ENCODE measurements at places on chromosomes 6 and 20.

- H3K4me3 ChIP-seq = no peak overlapping the region
- H3K27me3 ChIP-seq = no peaks in the 10 kb centered on the region
- H3K27ac ChIP-seq = no peak overlapping the region
- H3K4me1 ChIP-seq = no peaks in the 10 kb centered on the region
- no peaks in the 10 kb centered on the region for H3K36me3 ChIP-seq
- DNase-seq = no peak
Observed at GRCh38 chr6:55281215-55281614, 46.1 kb upstream of the GFRAL start.

DNA sequence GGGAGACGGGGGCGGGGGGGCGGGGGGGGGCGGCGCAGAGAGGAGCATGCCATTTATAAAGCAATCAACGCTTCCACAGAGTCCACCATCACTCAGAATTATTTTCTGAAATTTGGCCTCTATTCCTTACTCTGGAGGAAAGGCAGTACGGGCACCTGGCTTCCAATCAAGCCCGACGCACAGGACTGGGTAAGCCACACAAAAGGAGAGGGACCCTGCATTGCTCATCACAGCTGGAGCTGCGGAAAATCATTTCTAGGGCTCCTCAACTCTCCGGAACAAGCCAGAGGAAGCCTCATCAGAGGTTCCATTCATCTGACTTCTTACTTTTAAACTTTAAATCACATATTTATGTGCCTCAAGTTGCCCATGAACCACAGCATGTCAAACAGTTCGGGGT, 55.9 kb downstream of the TTI1 start:
- peaks cover 7% of the 10 kb centered on the region for H3K36me3 ChIP-seq
- DNase-seq = no peak
- no peaks in the 10 kb centered on the region for H3K4me1 ChIP-seq
- no peak overlapping the region for H3K27ac ChIP-seq
- no peak overlapping the region for H3K4me3 ChIP-seq

DNA sequence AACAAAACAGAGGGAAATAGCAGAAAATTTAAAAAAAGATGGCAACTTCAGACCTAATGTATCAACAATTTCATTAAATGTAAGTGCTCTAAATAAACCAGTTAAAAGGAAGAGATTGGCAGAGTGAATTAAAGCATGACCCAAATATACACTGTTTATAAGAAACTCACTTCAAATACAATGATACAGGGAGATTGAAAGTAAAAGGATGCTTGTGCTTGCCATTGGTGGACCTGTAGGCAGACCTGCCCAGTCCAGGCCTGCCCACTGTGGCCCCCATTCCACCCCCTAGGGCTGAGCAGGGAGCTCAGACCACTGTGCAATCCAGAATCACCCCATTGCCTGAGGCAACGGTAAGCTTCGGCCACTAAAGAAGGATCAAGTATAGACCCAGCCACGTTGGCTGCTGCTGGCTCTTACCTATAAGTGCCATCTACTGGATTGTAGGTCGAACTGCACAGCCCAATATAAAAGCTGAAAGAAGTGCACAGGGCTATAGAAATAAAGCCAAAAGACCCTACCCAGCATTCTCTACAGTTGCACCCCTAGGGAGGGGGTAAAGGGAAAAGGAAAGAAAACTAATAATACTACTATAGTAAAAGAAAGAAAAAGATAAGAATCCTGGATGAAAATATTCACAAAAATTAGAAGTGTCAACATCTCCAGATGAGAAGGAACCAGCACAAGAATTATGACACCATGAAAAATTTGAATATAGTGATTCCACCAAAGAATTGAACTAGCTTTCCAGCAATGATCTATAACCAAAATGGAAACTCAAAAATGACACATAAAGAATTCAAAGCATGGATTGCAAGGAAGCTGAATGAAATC, 36.1 kb downstream of the PSMB1 start:
- no peak overlapping the region for H3K4me3 ChIP-seq
- DNase-seq = peak; percentile 54
- H3K27me3 ChIP-seq = no peaks in the 10 kb centered on the region
- no peak overlapping the region for H3K27ac ChIP-seq
- peaks cover under 1% of the 10 kb centered on the region for H3K4me1 ChIP-seq

DNA sequence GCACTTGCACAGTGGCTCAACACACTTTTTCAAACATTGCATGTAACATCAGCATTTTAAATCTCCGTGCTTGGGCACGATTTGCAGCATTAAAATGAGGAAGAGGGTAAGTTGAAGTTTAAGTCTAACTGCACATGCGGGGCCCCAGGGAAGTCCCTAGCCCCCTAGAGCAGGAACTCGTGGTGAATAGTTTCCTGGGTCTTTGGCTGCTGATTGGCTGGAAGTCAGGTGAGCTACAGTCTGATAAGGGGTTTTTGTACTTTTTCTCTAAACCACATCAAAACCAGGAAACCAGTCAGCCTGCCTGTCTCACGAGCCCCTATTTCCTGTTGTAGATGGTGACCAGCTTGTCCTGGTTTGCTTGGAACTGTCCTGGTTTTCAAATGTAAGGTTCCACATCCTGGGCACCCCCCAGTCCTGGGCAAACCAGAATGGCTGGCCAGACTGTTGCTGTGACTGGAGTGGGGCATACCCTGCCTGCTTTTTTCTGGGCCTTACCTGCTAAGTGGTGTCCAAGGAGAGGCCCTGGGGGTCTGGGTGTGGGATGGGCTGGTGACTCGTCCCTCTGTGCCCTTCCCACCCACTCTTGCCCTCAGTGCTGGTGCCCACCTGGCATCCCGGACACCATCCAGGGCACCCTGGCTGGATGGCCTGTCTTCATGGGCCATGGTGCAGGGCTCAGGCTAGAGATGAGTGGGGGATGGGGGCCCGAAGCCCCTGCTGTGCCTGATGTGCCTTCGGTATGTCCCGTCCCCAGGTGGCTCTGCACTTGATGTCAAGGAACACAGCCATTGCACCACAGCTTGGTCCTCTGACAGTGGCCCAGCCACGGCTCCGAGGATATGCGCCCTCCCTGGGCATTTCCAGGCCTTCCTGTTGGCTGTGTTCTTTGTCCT, 31.8 kb downstream of the SUN5 start:
- no peaks in the 10 kb centered on the region for H3K4me1 ChIP-seq
- no peak overlapping the region for H3K27ac ChIP-seq
- no peaks in the 10 kb centered on the region for H3K27me3 ChIP-seq
- no peaks in the 10 kb centered on the region for H3K36me3 ChIP-seq
- DNase-seq = no peak

DNA sequence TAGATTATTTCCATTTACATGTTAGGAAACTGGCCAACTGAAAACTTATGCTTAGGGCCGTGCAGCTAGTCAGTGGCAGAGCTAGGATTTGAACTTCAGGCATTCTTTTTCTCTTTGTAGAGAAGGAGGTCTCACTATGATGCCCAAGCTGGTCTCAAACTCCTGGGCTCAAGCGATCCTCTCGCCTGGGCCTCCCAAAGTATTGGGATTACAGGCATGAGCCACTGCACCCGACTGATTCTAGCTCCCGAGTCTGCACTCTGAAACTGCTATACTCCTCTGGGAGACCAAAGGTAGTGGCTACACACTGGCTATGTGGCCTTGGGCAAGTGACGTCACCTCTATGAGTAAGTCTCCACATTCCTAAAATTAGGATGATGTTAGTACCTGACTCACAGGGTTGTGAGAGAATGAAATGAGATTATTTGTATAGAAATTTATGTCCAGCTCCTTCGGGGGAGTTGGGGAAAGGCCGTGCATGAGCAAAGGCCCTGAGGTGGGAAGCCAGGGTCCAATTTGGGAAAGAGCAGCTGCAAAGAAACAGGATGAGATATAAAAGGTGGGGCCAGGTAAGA, 6.4 kb downstream of the PLTP start:
- H3K27ac ChIP-seq = no peak overlapping the region
- H3K27me3 ChIP-seq = no peaks in the 10 kb centered on the region
- DNase-seq = no peak

DNA sequence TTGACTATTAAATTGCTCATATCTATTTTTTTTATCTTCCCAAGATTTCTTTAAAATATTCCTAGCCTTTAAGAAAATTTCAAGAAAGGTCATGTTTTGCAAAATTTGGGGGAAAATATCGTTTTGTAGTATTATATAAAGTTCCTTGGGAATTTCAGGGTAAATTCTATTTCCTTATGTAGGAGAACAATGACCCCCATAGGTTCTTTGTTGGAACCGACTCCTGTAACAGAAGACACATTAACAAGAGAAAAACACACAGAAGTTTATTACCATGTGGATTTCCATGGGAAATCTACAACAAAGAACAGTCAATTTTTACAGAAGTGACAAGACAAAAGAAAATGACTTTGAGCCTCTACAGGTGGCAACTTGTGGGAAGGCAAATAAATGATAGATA, 68.1 kb downstream of the ADGB start:
- no peaks in the 10 kb centered on the region for H3K4me1 ChIP-seq
- no peaks in the 10 kb centered on the region for H3K27me3 ChIP-seq
- no peaks in the 10 kb centered on the region for H3K36me3 ChIP-seq
- no peak for DNase-seq
- no peak overlapping the region for H3K27ac ChIP-seq
- H3K4me3 ChIP-seq = no peak overlapping the region

- H3K4me1 ChIP-seq = peaks cover 7% of the 10 kb centered on the region
- no peak for DNase-seq
- H3K36me3 ChIP-seq = no peaks in the 10 kb centered on the region
Observed at GRCh38 chr6:149445573-149445972, 39.2 kb downstream of the ZC3H12D start.

DNA sequence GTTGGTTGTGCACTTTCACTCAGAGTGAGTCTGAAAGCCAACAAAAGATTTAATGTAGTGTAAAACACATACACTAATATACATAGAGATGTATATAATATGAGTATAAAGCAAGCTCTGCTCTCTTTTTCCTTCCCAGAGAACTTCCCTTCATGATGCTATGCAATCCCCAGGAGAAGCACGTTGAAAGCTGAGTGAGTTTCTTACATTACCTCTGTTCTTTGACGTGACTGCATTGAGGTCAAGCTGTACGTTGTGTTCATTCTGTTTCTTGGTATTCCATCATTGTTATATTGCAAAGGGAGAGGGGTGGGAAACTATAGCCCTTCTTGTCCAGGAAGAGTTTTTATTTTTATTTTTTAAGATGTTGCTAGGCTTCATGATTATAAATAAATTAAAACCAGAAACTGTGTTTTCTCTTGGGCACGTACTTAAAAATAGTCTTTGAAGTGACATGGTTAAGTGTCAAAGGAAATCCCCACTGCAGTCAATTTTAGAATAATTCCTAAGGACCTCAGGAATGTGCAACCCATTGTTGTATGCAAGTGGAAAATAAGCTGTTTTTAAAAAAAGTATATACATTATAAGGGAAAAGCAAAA, 651.0 kb downstream of the CD109 start:
- H3K4me1 ChIP-seq = no peaks in the 10 kb centered on the region
- no peaks in the 10 kb centered on the region for H3K27me3 ChIP-seq
- no peak for DNase-seq
- no peak overlapping the region for H3K27ac ChIP-seq

- no peaks in the 10 kb centered on the region for H3K36me3 ChIP-seq
- DNase-seq = no peak
- no peaks in the 10 kb centered on the region for H3K4me1 ChIP-seq
- H3K27me3 ChIP-seq = no peaks in the 10 kb centered on the region
- H3K4me3 ChIP-seq = no peak overlapping the region
Observed at GRCh38 chr6:84358581-84358980, 131.1 kb upstream of the CEP162 start.

DNA sequence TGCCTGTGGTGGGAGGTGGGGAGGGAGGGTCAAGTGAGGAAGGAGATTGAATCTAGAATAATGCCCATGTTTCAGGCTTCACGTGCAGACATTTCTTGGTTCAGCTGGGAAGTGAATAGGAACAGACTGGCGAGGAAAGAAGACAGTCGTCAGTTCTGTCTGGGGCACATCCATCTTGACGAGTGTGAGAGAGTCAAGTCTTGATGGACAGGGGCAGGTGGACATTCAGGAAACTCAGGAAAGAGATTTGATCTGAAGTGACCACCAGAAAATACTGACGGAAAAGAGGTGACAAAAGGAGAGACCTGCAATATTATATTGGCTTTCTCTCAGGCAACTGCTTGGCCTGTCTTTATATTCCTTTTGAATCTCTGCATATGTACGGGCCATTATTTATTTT, 68.6 kb downstream of the ESR1 start:
- H3K4me1 ChIP-seq = no peaks in the 10 kb centered on the region
- no peak for DNase-seq
- H3K27me3 ChIP-seq = no peaks in the 10 kb centered on the region
- no peak overlapping the region for H3K4me3 ChIP-seq

- DNase-seq = no peak
- no peak overlapping the region for H3K4me3 ChIP-seq
- H3K27ac ChIP-seq = no peak overlapping the region
- H3K4me1 ChIP-seq = no peaks in the 10 kb centered on the region
- H3K27me3 ChIP-seq = no peaks in the 10 kb centered on the region
Observed at GRCh38 chr6:139099984-139100383, 34.9 kb upstream of the HECA start.

DNA sequence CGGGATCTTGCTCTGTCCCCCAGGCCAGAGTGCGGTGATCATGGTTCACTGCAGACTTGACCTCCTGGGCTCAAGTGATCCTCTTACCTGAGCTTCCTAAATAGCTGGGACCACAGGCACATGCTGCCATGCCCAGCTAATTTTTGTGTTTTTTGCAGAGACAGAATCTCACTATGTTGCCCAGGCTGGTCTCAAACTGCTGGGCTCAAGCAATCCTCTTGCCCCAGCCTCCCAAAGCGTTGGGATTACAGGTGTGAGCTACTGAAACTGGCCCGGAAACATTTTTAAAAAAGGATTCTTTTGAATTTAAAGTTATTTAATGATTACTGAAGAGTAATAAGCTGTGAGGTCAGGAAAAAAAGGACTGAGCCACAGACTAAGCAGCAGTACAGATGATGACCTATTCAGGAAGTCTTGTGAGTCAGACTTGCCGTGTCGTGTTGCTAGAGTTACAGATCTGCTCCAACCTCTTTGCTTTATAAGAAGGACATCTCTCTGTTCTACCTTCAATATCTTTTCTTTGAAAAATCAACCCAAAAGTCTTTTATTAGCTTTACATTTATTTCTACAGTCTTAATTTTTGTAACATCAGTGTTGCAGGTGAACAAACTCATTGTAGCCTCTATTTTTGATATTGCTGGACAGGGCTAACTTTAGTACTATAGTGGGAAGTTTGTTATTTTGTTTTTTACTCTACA, 108.7 kb downstream of the NCOA3 start:
- H3K27me3 ChIP-seq = no peaks in the 10 kb centered on the region
- peak overlapping the region; percentile 60 for H3K27ac ChIP-seq
- H3K36me3 ChIP-seq = no peaks in the 10 kb centered on the region
- H3K4me3 ChIP-seq = no peak overlapping the region
- no peak for DNase-seq

GRCh38 chr6:40160826-40161225, 226.6 kb upstream of the MOCS1 start:
- no peaks in the 10 kb centered on the region for H3K36me3 ChIP-seq
- no peaks in the 10 kb centered on the region for H3K4me1 ChIP-seq

- no peak overlapping the region for H3K27ac ChIP-seq
- DNase-seq = no peak
- H3K27me3 ChIP-seq = no peaks in the 10 kb centered on the region
- no peaks in the 10 kb centered on the region for H3K36me3 ChIP-seq
- H3K4me3 ChIP-seq = no peak overlapping the region
- no peaks in the 10 kb centered on the region for H3K4me1 ChIP-seq
Observed at GRCh38 chr6:142458836-142459235, 157.0 kb downstream of the ADGRG6 start.

- H3K4me1 ChIP-seq = no peaks in the 10 kb centered on the region
- no peak for DNase-seq
- H3K36me3 ChIP-seq = no peaks in the 10 kb centered on the region
- H3K4me3 ChIP-seq = no peak overlapping the region
Observed at GRCh38 chr6:147287869-147288271, 83.7 kb downstream of the STXBP5 start.

GRCh38 chr6:78379982-78380381, 487.4 kb upstream of the IRAK1BP1 start:
- H3K4me3 ChIP-seq = no peak overlapping the region
- no peak for DNase-seq
- H3K27ac ChIP-seq = no peak overlapping the region
